ENCODE measurements at places on chromosomes 5 and 9. TPM values are rescaled to one million over a fixed set of nuclear protein-coding genes. Genes with fewer than 3 reads are reported as not detected.

KIAA0825 gene
- 2.4 TPM for total RNA-seq

TRIM32 gene
- total RNA-seq, result 13.9 TPM

IL4 gene
- not detected for total RNA-seq

ZNF474 gene
- total RNA-seq, result not detected

DNA sequence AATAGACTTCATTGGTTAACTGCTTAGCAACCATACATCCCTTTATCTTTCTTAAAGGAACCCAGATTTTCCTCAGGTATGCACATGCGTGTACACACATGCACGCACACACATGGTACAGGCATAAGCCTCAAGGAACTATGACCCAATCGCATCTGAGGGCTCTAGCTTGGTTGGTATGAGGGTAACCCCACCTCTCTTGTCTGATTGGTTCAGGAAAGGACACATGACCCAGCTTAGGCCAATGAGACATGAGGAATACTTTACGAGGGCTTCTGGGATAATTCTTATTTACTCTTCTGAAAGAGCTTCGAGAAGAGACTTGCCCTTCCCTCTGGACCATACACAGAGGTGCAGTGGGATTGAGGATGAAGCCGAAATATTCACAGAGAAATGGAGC is 141.9 kb downstream of the FRMD3 start:
- no peaks in the 10 kb centered on the region for H3K27me3 ChIP-seq
- DNase-seq, result no peak
- no peaks in the 10 kb centered on the region for H3K36me3 ChIP-seq

- H3K27me3 ChIP-seq, result no peaks in the 10 kb centered on the region
- H3K4me3 ChIP-seq, result no peak overlapping the region
- H3K4me1 ChIP-seq, result peaks cover 4% of the 10 kb centered on the region
- no peak overlapping the region for H3K27ac ChIP-seq
- no peaks in the 10 kb centered on the region for H3K36me3 ChIP-seq
Observed at GRCh38 chr5:82719368-82719767, 357.8 kb downstream of the TMEM167A start.
